Neural crest cell (in vitro differentiated cells): ENCODE measurements at places on chromosomes 11 and 22.

GRCh38 chr11:47904048-47904447 is 55.9 kb upstream of the NUP160 start:
- no peak for DNase-seq

DNA sequence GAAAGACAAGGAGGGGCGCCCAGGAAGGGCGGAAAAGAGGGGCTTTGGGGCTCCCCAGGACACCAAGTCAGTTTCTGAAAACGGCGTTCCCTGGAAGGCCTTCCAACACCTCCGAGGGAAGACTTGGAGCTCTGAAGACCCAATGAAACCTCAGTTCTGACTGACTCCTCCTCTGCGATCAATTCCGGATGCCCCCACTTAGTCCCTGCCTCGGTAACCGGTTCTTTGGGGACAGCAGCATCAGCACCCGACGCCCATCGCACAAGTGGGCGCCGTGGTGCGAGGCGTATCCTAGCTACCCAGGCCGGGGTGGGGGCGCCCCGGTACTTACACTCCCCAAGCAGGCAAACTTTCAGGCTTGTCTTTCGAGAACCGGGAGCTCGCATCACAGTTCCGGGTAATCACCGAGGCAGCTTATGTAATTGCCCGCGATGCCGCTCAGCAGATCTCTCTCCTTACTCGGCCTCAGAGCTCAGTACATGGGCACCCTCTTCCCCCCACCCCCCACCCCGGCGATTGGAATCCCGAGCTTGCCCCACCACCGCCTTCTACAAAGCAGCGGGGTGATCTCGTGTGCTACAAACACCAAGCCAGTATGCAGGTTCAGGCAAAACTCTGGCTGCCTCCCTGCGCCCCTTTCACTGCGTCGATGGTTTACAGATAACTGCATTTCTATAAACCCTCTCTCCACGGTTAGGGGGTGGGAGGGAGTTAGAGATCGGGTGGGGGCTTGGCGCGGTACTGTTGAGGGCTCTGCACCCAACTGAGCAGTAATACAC is 2.0 kb downstream of the TENM4 start:
- no peak for DNase-seq

DNA sequence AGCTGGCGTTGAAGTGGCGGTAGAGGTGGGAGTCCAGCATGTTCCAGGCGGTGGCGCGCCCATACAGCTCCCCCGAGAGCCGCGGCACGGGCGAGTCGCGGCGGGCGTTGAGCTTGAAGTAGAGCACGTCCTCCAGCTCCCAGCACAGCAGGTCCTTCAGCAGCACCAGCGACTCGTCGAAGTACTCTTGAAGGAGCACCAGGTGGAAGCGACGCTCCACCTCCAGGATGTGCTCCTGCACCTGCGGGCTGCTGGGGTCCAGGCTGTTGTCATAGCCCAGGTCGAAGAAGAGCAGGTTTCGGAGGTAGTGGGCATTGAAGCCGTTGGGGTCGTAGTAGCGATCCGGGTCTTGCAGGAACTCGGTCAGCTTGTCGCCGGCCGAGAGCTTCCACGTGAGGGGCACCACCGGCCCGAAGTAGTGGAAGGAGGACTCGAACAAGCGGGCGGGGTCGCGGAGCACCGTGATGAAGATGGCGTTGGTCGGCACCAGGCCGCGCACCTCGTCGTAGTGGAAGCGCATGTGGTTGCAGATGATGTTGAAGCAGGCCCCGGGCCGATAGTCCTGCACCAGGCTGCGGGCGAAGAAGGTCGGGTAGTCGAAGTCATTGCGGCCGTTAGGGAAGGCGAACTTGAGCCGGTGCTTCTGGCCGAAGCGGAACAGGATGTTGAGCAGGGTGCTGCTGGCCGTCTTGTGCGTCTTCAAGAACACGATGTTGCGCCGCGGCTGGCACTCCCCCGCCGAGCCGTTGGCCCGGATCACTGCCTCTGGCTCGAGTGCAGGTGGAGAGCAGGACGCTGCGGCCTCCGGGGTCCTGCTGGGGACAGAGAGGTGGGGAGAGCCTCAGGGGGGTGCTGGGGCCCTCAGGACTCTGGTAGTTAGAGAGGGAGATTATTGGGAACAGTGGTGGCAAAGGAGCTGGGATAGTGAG is 9.0 kb upstream of the SEC14L6 start:
- DNase-seq, result no peak

GRCh38 chr22:20531404-20532201 is 24.2 kb downstream of the MED15 start:
- no peak for DNase-seq

DNA sequence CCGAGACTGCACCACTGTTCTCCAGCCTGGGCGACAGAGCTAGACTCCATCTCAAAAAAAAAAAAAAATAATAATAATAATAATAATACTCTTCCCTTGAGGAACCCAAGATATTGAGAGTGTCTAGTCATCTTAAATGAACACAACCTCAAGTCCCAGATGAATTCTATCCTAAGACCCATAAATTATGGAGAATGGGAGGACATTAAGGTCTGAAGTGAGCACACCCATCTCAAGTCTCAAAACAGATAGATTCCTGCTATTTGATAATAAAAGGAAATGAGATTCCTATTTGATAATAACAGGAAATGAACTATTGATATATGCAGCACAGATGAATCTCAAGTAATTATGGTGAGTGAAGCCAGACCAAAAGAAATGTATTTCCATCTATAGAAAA is 51.5 kb downstream of the MAPK1 start:
- no peak for DNase-seq

- no peak for DNase-seq
Measured at GRCh38 chr11:69734367-69734766, 30.5 kb upstream of the FGF19 start.

- no peak for DNase-seq
Measured at GRCh38 chr11:10639350-10639749, 54.2 kb downstream of the IRAG1 start.

- DNase-seq, result no peak
Measured at GRCh38 chr11:70055444-70055843, 22.7 kb upstream of the ANO1 start.

- no peak for DNase-seq
Measured at GRCh38 chr11:10026514-10026913, 267.5 kb downstream of the SBF2 start.

DNA sequence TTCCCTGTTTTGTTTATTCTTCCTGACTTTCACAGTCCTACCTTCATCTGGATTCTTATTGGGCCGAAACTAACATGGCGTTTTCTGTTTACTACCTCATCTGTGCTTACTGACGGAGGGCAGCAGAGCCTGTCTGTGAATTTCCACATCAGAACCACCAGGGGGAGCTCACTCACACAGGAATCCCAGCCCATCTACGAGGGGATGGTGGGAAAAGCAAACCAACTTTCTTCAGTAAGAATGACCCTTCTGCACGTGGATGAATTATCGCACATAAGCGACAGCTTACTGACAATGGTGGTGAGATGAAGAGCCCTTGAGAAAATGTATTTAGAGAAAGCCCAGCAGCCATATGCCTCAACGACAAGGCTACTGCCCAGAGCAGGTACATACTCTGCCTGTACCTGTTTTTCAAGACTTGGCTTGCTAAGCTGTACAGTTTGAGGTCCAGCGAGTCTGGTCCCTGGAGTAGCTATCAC is 42.5 kb downstream of the LARGE2 start:
- DNase-seq, result peak; percentile 59

GRCh38 chr11:66421492-66422205 is 814 bp downstream of the NPAS4 start:
- DNase-seq, result peak; percentile 98

DNA sequence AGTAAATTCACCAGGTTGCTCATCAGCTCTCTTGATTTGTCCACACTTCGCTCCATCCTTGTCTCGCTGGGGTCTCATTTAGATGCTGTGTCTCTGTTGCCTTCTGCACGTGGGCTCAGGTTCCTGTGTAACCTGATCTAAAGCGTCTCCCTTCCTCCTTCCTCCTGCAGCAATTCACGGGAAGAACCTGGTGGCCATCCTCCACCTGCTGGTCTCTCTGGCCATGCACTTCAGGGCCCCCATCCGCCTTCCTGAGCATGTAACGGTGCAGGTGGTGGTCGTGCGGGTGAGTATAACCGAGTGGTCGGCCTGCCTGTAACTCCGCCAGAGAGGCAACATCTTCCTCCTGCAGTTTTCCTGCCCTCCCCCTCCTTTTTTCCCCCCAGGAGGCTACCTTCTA is 48.0 kb upstream of the PARVG start:
- DNase-seq, result no peak

GRCh38 chr22:39422101-39422500 is 22.5 kb downstream of the TAB1 start:
- no peak for DNase-seq

GRCh38 chr11:30749268-30749667 is 163.1 kb upstream of the MPPED2 start:
- DNase-seq, result no peak

DNA sequence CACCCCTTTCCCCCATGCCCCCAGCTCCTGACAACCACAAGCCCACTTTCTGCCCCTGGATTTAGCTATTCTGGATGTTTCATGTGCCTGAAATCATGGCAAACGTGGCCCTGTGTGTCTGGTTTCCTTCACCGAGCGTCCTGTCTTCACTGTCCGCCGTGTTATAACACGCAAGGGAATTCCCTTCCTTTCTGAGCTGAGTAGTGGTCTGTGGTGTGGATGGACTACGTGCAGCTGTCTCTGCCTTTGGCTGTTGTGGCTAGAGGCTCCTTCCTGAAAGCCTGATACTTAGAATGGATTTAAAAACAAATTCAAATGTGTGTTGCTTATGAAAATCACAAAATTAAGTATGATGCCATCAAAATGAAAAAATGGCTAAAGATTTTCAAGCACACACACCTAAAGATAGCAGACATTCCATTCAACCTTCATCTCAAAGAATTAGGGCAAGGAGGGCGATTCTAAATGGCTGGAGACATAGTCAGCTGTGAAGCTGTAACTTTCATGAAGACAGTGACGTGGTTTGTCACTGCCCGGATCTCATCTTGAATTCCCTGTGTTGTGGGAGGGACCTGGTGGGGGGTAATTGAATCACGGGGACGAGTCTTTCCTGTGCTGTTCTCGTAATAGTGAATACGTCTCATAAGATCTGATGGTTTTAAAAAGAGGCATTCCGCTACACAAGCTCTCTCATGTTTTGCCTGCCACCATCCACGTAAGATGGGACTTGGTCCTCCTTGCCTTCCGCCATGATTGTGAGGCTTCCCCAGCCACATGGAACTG is 30.5 kb downstream of the KCNQ1 start:
- DNase-seq, result no peak
